HL-60 (cell line): ENCODE measurements at places on chromosomes 4 and X.

DNA sequence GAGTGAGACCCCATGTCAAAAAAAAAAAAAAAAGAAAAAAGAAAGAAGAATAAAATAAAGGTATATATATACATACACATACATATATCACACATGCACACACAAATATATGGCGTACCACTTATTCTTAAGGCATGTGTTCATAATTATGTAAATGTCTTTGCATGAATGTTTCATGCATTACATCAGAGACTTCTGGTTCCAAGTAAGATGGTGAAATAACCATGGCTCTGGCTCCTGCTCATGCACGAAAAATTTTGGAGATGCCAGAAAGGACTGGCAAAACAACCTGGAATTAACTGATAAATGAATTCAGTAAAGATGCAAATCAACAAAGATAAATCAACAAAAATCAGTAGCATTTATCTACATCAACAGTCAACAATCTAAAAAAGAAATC lies 19.7 kb upstream of the FHIP1A start:
- DNase-seq, result no peak

- no peak for DNase-seq
Observed at GRCh38 chrX:111010111-111010510, 85.9 kb upstream of the PAK3 start.

DNA sequence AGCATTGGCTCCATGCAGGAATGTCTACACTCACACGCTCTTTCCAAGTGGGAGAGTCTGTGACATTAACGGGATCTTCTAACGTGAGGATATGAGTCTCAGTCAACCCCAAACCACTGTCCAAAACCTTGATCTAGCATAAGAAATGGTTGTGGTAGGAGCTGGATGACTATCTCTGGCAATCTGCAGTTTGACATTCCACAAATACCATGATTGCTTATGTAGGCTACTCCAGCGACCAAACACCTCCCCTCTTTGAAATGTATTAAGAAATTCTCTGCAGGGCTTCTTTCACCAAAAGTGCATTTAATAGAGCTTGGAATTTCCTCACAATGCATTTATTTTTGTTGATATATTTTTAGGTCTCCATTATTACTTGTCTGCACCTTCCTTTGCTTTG lies 14.1 kb upstream of the STX18 start:
- no peak for DNase-seq

GRCh38 chr4:176422001-176422400 lies 102.2 kb downstream of the SPCS3 start:
- DNase-seq, result no peak

DNA sequence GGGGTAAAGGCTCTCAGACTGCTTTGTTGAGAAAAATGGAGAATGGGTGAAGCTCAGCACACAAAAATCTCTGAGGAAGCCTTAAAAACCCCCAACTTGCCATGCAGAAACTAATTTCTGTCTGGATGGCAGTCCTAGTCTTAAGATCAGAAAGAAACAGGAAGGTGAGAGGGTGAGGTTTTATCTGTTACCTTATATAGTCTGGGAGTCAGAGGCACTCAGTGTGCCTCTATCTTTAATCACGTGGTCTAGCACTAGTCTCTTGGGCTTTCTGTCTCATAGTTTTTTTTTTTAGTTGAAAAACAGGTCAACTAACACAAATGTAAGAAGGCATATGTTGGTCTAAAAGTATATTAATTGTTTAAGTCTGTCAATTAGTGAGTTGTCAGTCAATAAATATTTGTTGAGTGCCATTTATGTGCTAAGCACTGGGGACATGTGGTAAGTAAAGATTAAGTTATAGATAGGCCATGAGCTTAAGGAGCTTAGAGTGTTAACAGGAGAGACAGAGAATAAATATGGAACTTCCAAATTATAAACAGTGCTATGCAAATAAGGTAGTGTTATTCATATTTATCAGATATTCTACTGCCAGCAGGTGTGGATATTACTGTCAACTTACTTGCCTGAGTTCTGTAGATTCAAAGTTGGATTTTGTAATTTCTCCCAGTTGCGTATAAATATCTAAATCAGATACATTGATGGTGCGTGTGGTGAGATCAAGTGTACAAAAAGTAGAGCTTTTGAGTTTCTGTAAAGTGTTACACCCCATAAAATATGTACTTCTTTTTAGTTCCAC lies 7.0 kb downstream of the CYBB start:
- peak; percentile 14 for DNase-seq

DNA sequence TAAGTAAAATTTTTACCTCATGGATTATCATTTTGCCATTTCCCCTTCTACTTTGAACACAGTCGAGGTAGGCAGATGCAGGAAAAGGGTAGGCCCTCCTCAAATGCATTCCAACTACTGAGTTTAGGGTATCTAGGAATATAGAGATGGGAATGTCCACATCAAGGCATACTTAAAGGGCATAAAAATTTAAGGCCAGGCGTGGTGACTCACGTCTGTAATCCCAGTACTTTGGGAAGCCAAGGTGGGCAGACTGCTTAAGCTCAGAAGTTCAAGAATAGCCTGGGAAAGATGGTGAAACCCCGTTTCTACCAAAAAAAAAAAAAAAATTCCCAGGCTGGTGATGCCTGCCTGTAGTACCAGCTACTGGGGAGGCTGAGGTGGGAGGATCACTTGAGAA lies 146.5 kb downstream of the PDGFC start:
- no peak for DNase-seq

DNA sequence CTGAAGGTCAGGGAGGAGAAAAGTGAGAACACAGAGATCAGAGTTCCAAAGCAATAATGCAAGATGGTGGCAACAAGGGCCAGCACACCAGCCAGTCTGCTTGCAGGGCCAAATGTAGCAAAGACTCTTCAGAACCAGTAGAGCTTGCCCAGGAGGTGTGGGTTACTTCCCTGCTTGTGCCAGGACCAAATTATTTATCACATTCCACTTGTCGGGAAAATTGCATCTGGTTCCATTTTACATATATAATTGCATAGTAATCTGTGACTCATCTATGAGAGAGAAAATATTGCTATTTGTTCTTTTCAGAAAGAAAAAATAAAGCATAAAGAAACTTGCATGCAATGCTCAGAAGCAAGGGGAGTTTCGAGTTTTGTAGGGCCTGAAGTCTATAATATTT lies 41.4 kb downstream of the MAML3 start:
- DNase-seq, result no peak

DNA sequence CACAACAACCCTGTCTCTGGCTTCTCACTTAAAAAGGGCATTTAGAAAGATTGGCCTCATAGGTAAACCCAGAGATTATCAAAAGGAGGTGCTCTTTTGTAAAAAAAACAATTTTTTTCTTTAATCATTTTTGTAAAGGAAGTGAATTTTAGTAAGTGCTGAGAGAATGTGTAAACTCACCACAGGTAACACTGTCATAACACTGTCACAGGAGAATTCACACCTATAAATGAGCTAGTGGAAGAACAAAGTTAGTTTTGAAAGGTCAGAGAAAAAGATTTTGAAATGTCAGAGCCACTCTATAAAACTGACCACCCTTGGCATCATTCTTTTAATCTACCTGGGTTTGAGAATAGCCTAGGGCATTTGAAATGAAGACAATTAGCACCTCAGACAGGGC lies 3.3 kb upstream of the SH2D1A start:
- no peak for DNase-seq

- DNase-seq, result no peak
Observed at GRCh38 chrX:147183161-147183560, 368.6 kb upstream of the CXorf51A start.

DNA sequence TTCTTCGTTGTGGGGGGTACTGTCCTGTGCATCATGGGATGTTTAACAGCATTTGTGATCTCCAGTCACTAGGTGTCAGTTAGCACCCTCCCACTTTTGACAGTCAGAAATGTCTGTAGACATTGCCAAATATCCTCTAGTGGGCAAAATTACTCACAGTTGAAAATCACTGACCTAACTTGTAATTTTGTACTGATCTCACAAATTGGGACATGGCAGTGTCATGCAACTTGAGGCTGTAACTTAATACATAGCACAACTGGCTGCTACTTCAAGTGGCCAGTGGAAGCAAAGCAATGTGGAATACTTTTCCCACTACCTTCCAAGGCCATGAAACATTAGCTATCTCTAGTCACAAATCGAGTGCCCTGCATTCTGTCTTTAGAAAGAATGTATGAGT lies 23.2 kb upstream of the TSPAN7 start:
- DNase-seq, result no peak

- no peak for DNase-seq
Observed at GRCh38 chr4:45409536-45409935, 683.2 kb upstream of the GNPDA2 start.

- DNase-seq, result no peak
Observed at GRCh38 chrX:1205681-1206611, 6.5 kb downstream of the CRLF2 start.

- DNase-seq, result no peak
Observed at GRCh38 chr4:47814618-47815295, 23.1 kb downstream of the CORIN start.

- DNase-seq, result no peak
Observed at GRCh38 chr4:8285976-8286718, 16.6 kb downstream of the HTRA3 start.

- no peak for DNase-seq
Observed at GRCh38 chr4:14943749-14944148, 58.5 kb upstream of the CPEB2 start.

- no peak for DNase-seq
Observed at GRCh38 chr4:71093745-71094144, 100.3 kb downstream of the DCK start.

DNA sequence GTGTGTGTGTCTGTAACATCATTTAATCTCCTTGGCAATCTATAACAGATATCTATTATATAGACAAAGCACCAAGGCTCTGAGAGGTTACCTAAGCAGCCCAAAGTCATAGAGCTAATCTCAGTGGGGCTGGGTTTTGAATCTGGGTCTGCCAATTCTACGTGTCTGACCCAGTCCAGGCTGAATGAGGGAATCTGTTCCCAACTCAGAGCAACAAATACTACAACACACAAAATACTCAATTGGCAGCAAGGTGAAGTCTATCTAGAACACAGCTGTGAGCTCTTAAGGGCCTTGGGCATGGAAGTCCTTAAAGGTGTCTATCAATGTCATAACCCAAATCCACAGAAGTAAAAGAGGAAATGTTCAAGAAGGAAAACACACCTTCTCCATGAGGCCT lies 47.5 kb upstream of the NAP1L5 start:
- DNase-seq, result no peak

GRCh38 chr4:64584981-64585557 lies 175.8 kb upstream of the TECRL start:
- no peak for DNase-seq

DNA sequence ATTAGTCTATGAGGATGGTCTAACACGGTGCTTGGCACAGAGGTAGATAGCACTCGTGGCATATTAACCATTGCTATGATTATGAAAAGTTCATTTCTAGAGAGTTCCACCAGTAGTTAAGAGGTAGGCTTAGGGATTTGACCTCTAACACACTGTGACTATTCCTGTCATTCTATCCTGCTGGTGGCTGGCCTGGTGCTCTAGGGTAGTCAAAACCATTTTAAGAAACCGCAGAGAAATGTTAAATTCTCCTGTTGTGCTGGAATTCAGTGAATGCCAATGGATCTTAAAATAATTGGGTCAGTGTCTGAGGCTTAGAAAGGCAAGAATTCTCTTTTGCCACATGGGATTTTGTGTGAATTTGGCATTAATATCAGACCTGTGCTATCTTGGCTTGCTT lies 53.9 kb downstream of the VGLL1 start:
- no peak for DNase-seq

DNA sequence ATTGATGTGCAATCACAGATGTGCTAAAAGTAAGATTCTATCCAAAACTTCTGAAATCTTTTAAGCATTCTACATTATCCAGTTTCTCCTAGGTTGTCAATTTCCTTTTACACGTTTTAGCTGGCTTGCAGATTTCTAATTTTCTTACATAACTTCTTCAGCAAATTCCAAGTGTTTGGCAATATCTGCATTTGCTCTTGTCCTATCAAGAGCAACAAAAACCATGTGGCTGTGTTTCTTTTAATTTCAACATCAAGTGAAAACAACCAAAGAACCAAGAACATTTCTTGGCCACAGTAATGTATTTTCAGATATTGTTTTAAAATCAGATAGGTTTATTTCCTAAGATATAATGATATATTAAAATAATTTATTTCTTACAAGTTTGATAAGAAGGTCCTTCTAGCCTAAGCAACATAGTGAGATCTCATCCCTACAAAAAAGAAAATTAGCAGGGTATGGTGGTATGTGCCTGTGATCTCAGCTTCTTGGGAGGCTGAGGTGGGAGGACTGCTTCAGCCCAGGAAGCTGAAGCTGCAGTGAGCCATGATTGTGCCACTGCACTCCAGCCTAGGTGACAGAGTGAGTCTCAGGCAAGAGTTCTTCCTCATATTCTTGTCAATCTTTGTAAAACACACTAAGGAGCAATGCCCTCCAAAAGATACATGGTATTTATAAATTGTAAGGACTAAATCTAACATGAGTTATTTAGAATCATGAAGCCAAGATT lies 131.4 kb upstream of the NAP1L5 start:
- no peak for DNase-seq

DNA sequence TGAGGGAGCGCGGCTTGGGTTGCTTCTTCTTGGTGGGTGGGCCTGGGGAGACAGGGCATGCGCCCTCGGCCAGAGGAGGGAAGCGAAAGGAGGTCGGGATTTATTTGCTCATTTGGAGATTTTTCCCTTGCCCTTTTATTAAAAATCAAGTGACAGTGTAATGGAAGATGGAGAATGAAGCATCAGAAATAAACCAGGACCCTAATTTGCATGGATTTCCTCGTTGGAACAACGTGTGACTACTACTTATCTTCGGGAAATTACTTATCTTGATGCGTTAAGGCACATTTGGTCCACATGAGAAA lies 709 bp upstream of the CLOCK start:
- no peak for DNase-seq

- DNase-seq, result no peak
Observed at GRCh38 chr4:189255636-189256035, 685.0 kb upstream of the FRG1 start.

DNA sequence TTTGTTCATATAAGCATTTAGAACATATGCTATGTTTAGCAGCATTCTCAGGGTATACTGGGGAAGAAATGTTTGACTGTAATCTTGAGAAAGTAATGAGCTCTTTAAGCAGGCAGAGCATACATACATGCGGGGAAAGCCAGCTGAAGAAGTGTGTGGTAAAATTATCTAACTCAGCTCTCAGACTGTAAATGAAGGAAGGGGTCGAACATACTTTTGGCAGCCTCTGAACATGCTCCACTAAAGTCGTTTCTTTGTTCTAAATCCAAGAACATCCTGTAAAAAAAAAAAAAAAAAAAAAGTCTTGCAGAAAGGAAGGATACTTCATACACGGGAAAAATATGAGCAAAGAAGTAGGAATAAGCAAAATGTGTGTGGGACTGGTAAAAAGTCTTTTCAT lies 224.8 kb downstream of the GRID2 start:
- no peak for DNase-seq

- DNase-seq, result peak; percentile 43
Observed at GRCh38 chrX:275967-276580, 5.1 kb upstream of the PLCXD1 start.

GRCh38 chrX:31279359-31279758 lies 207.5 kb upstream of the FTHL17 start:
- no peak for DNase-seq

DNA sequence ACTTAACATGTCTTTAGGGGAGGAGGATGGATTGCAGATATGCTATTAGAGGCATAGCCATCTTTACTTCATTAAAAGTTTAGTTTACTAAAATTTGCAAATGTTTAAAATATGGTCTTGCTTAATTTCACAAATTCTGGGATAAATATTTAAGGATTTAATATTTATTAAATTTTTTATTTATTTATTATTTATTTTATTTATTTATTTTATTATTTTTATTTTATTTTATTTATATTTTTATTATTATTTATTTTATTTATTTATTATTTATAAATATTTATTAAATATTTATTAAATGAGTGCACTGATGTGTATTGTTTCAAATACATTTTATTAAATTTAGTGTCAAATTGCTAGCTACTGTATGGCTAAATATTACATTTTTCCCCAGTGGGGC lies 46.0 kb downstream of the FAT4 start:
- no peak for DNase-seq
